ENCODE measurements at places on chromosomes 3 and 15.

- no peak for DNase-seq
Measured at GRCh38 chr3:129936757-129937156, 37.8 kb upstream of the TRH start.

DNA sequence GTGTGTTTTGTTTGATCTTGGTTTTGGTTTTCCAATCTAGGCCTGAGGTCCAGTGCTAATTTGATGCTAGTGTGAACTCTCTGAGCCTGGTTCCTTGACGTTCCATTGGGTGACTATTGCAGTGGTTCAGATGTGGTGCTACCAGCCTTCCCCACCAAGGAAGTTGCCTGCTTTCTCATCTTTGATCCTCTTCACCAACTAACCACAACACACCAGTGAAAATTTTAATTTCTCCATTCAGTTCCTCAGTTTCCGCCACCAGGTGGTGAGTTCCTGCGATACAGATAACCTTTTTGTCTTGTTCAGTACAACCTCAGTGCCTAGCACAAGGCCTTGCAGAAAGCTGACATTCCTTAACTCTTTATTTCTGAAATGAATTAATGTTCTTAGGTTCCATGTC is 337.4 kb upstream of the TPRG1 start:
- no peak for DNase-seq

- no peak for DNase-seq
Measured at GRCh38 chr3:53671192-53671960, 174.8 kb downstream of the CHDH start.

GRCh38 chr3:96657710-96658109 is 156.7 kb upstream of the EPHA6 start:
- DNase-seq = no peak

DNA sequence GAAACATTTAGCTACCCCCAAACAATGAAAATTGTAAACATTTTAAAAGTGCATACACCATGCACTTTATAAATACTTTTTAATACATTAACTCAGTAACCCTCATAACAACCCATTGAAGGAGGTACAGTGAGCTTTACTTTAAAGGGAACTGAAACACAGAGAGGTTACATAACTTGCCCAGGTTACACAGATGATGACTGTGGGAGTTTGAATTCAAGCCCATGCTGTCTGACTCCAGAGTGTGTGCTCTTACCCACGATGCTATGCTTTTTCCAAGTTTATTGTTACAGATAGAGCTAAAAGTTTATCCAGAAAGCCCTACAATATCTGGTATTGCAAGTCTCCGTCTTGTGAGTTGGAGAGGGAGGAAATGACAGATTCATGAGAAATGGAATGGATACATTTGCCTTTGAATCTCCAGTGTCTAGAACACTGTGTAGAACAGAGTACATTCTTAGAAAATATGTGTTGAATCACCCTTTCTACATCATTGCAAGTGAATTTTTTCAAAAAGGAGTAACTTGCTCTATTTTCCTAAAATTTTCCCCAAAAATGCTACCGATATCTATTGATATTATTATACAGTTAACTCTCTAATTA is 428.3 kb downstream of the NAALADL2 start:
- no peak for DNase-seq

GRCh38 chr3:156448300-156448699 is 106.6 kb downstream of the SSR3 start:
- DNase-seq = no peak

DNA sequence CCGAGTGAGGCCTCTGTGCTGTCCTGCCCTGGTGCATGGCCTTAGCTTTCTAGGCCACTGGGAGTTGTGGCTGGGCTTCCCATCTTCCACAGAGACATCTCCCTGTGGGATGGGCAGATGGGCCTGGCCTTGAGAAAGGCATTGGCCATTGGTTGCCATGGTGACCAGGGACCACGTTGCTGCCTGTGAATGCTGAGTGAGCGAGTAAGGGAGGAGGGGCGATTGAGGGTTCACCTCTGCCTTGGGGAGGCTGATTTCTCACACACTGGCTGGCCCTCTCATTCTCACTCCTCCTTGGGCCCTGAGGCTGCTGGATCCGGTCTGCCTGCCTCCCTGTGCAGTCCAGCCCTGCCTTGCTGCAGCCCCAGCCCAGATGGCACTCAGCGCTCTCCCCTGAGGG is 26.4 kb upstream of the DOCK3 start:
- DNase-seq = no peak

- no peak for DNase-seq
Measured at GRCh38 chr3:184255291-184256039, 5.9 kb downstream of the CAMK2N2 start.

DNA sequence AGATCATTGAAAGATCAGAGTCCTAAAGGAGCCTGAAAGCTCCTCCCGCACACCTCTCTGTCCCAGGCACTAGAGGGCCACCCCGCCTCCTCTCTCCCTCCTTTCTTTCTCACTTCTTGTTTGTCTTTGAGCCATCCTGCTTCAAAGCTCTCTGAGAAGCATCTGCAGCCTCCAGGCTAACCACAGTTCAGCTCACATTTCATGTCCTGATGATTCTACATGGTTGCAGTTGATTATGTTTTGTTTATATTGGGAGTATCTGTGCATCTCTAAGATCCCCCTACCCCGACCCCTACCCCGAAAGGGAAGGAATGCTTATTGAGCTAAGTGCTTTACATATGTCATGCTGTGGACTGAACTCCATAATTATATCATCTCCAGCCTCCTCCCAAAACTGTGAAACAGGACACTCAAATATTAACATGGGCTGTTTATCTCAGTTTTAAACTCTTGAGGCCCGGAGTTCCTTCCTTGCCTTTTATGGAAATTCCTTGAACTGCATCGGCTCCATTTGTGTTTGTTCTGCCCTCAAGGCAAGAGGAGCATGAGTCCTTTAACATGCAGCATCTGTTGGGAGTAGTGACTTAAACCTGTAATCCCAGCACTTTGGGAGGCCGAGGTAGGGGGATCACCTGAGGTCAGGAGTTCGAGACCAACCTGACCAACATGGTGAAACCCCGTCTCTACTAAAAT is 30.9 kb downstream of the MGLL start:
- DNase-seq = peak; percentile 37

DNA sequence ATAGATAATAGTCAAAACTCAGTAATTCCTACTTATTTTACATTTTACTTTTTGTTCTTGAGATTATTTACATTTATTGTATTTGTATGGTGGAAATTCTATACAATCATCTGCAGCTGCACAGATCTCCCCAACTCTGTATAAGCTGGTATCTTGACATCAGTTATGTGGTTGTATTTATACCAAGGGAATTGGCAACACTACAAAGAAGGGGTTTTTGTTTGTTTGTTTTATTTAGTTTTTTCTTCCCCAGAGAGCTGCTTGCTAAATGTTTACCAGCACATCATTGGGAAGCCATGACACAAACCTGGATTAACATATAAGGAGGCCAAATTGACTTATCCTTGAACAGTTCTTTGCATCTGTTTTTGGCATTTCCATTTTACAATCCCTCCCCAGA is 389.2 kb upstream of the KCNMB2 start:
- no peak for DNase-seq

DNA sequence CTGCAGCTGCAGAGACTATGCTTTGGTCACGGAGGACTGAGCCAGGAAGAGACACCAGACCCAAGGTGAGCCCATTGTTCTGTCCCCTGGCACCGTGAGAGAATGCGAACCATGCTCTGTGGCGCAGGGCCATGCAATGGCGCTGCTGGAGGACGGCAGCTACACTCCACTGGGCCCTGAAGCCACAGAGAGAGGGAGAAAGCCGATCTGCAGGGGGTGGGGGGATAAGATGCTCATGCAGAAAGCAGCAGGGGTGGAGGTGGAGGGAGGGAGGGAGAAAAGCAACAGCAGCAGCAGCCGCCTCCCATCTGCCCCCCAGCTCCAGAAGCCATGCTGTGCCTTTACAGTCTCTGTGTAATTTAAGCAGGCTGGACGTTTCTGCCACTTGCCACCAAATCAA is 5.3 kb downstream of the BDH1 start:
- DNase-seq = no peak

DNA sequence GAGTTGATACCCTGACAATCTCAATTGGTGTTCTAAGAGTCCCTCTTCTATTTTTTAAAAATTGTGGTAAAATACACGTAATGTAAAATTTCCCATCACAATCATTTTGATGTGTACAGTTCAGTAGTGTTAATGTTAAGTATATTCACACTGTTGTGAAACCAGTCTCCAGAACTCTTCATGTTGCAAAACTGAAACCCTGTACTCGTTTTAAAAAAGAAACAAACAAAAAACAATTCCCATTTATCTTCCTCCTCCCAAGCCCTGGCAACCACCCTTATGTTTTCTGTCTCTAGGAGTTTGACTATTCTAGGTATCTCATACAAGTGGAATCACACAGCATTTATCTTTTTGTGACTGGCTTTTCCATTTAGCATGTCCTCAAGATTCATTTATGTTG is 28.7 kb upstream of the ALPK3 start:
- DNase-seq = no peak

DNA sequence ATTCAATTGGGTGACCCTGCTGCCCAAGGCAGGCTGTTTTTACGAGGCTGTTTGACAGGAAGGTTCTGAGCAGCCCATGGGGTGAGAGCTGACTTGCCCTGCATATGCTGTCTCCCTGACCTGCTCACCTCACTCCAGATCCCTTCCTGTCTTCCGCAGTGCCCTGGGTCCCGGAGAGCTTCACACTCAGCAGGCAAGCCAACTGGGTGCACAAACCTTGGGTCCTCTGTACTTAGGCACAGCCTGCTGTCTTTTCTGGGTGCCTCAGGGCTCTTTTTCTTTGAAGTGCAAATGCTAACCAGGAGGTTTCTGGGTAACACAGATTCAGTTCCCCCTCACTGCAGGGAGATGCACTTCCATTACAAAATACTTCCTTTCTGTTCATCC is 32.8 kb downstream of the ZXDC start:
- DNase-seq = no peak

DNA sequence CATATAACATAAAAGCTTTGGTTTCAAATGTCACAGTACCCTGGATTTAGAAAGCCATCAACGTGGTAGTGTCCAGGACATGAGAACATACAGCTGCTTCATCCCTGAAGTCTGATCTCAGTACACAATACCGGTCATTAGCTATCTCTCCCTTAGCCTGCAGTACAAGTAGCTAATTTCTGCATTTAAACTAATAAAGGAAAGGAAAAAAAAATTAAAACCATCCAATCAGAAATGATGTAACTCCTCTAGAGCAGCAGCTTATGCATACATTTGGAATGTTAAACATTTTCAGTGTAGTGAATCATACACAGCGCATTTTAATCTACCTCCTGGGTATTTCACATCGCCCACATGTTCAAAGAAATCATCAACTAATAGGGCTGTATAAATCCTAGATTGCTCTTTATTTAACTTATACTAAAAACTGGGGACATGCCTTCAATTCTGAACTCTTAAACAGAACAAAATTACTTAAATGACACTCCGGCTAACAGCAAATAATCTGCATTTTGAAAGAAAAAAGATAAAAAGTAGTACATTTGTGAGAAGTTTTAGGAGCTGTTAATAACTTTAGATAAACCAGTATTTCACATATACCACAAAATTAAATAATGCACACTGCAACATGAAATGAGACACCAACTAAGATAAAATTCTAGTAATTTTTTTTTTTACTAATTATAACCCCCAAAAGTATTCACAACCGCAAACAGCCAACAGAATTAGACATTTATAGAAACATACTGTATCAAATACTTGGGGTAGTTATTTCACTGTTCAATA is 3.7 kb downstream of the IGF2BP2 start:
- DNase-seq = no peak

DNA sequence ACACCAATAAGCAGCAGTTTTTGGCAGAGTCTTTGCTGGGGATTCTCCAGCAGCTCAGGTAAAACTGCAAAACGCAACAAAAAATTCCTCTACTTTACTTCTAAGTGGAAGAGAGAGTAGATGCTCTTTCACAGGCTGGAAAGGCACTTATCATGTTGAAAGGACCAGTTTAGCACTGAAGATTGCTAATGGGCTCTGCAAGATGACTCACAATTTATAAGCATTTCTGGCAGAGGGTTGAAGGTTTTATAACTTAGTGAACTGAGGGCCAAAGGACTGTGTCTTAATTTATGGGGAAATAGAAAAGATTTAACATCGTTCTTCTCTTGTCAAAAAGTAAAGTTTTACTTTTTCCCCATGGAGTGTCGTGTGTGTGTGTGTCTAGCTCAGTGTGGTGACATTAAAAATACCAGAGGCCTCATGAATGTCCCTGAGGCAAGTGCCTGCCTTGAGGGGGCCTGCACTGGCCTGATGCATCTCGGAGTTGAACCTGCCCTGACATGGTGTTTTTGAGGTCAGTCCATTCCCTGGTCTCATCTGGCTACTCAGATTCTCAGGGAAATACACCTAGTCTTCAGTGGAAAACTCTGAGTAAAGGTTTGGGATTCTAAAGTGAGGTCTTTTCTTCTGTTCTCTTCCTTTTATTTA is 1092.0 kb downstream of the NAALADL2 start:
- DNase-seq = no peak

DNA sequence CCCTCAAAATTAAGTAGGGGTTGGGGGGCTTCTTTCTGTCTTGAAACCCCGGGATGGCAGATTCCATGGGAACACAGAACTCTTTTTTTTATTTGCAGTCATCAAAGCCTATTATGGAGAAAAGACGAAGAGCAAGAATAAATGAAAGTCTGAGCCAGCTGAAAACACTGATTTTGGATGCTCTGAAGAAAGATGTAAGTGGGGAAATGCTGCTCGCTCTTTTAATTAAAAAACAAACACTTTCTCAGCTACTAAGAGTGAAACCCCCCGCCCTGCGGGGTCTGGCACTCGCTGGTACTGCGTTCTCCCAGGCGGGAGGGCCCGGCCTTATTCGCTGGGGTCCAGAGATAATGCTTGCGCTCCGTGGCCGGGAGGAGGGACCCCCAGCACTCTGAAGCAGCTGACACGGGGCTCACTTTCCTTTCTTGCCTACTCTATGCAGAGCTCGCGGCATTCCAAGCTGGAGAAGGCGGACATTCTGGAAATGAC is 615 bp downstream of the HES1 start:
- no peak for DNase-seq

DNA sequence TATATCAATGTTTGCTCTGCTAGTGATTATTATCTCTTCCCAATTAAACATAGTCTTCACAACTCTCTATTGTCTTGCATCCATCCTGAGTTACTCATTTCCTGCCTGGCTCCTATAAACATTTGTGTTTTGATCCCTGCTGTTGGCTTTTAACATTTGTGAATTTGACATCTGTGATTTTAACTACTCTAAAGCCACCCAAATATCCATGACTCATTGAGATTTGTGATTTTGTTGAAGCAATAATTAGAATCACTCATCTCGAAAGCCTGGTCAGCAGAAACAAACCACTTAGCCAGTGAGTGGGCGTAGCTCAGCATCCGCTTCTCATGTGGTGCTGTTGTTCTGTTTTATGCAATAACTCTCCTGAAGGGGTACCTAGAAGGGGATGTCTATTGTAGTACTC is 174.3 kb upstream of the ZBTB20 start:
- DNase-seq = no peak

- DNase-seq = no peak
Measured at GRCh38 chr3:120566243-120566975, 29.7 kb upstream of the NDUFB4 start.

GRCh38 chr3:24963762-24964625 is 464.1 kb upstream of the RARB start:
- no peak for DNase-seq

All from stimulated activated naive B cell treated with anti-CD40 and anti-IgM and Interleukin-4, amounts not matched to agents 10 μg/mL and 1 μg/mL and 100 μg/mL, for 72 hours (primary cell).